AG04450 (cell line): ENCODE measurements at places on chromosomes 6 and 20. TPM values are rescaled to one million over a fixed set of nuclear protein-coding genes. Genes with fewer than 3 reads are reported as not detected.

GRCh38 chr20:58233393-58233792, 4.9 kb upstream of the ANKRD60 start:
- no peak for DNase-seq

DNA sequence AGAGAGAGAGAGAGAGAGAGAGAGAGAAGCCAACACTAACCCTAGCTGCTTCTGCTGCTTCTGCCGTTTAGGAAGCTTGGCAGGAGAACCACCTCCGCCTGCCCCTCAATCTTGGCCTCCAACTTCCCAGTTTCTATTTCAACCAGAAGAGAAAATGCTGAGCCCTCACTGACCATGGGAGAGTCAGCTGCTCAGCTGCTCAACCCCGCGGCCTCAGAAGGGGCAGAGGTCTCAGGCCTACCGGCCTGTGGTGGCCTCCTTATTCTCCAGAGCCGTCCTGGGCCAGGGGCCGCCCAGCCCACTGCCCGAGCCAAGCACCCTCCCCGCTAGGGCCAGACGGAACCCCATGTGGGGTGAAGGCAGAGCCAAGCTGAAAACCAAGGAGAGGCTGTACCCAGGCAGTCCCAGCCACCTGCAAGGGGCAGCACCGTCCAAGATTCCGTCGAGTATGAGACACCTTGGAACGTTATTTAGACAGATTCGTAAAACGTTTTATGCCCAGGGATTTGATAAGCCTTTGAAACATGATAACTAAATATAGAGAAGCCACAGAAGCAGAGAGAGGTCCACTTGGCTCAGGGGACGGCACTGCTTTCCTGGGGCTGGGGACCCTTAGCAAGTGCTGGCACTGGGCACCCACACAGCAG, 116.6 kb downstream of the DLL1 start:
- DNase-seq = no peak

- no peak for DNase-seq
Observed at GRCh38 chr20:13771853-13772453, 12.8 kb downstream of the ESF1 start.

- no peak for DNase-seq
Observed at GRCh38 chr6:114081730-114082129, 110.8 kb upstream of the HDAC2 start.

DNA sequence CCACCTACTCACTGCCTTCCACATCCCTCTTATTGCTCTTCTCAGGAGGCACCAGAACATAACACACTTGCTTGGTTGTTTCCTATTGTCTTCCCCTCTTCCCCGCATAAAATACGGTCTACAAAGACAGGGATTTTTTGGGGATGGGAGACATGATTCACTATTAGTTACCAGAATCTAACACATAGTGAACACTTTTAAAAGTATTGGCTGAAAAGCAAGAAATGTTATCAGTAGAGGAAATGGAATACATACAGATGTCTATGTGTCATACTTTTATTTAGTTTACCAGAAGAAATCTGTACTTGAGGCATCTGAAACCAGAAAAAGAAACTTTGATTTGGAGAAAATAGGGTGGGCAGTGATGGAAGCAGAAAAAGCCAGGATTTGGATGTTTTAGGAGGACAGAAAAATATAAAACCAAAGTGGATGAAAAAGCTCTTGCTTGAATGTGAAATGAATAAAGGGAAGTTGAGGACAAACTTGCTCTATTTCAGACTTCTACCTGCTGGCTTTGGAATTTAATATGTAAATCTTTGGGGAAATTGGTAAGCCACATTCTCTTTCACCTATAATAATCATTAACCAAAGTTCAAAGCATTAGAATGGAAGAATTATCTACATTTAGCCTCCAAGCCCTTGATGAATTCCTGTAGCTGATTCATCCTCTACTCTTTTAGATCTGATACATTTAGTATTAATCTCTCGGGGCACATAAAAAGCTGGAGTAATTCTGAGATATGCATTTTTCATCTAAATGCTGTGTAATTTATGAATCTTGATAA, 82.6 kb downstream of the DOK5 start:
- no peak for DNase-seq

HLA-DQB1 gene
- polyA plus RNA-seq = not detected in 2 replicates

SMLR1 gene
- not detected in 2 replicates for polyA plus RNA-seq

GRCh38 chr6:167290786-167291622, at the start of gene UNC93A:
TSS of gene UNC93A (plus strand) at chr6:167291315. CDS start at chr6:167291490, 175 bp downstream.
- DNase-seq = no peak

DNA sequence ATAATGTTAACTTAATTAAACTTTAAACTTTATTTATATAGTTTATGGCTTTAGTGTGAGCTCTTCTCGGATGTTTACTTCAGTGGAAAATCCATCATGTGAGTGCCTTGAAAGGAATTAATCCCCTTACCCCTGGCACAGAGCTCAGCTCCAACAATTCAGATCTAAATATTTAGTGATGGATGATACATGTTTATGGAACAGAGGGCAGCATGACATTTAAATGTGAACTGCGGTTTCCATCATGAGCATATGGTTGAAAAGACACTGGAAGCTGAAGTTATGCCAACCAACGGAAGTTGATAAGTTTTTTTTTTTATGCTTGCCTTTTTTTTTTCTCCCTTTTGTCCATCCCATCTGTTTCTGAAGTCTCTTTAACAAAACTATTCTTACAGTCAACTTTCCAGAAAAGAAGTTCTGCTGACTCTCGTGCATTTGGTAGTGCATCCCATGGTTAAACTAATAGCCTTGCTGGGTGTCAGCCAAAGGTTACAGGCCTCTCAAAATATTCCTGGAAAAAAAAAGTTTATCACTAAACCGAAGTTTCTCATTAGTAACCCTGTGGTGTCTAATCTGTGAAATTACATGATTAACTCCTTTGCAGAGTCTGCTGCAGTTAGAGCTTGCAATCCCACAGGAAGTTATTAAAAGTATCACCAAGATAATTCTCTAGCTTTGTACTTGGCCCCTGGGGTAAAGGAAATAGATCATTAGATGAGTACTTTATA, 243.9 kb upstream of the TCF21 start:
- DNase-seq = peak; percentile 78

SCRT2 gene
- not detected in 2 replicates for polyA plus RNA-seq

DNA sequence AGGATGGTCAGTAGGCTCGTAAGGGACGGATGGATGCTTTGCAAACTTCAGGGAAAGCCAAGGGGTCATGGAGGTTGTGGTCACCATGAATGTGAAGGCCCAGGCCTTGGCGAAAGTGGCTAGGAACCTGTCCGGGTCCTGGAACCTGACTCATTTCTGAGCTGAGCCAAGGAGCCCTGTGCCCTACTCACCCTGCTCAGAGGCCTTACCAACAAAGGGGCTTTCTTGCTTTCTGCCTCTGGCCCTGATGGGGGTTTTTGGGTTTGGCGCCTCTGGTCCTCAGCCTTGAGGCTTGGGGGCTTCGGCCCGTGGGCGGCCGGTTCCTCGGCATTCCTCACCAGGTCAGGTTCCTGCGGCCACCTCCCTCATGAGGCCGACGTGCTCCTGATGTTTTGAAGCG, 155.1 kb downstream of the DTNBP1 start:
- no peak for DNase-seq

SGK2 gene
- polyA plus RNA-seq = 0.12 and 0.16 TPM in 2 replicates

FOXF2 gene
- 17.3 TPM in 2 replicates for polyA plus RNA-seq

CDH26 gene
- polyA plus RNA-seq = 0.05 and 0.10 TPM in 2 replicates

DEFB115 gene
- not detected in 2 replicates for polyA plus RNA-seq

GRCh38 chr6:151340219-151340978, 51.0 kb downstream of the ZBTB2 start:
- DNase-seq = no peak

GRCh38 chr6:19721766-19722377, 115.3 kb upstream of the ID4 start:
- DNase-seq = no peak

CSNK2B gene
- 80.1 and 96.0 TPM in 2 replicates for polyA plus RNA-seq

RSPH9 gene
- polyA plus RNA-seq = 0.37 and 0.51 TPM in 2 replicates

- DNase-seq = no peak
Observed at GRCh38 chr20:1489764-1490436, 1.3 kb downstream of the SIRPB2 start.

PLEKHG1 gene
- 0.12 and 0.16 TPM in 2 replicates for polyA plus RNA-seq

DNA sequence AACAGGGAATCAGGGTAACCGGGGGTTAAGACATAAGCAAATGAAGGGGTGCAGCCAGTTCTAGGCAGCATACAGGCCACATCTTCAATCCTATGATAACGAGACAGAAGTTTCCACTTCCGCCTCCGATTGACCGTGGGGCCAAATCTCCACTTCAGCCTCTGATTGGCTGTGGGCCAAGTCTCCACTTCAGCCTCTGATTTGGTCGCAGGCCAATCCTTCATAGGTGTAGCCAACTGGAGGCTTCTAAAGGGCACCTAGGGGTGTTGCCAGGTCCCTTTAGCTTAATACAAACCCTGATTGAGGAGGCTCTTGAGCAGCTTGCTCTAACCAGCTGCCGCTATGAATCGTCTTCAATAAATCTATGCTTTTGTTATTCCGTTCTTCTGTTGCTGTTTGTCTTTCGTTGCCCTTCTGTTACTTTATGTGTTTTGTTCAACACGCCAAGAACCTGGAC, 2.1 kb upstream of the ERGIC3 start:
- no peak for DNase-seq

- no peak for DNase-seq
Observed at GRCh38 chr6:45808042-45808645, 207.5 kb downstream of the CLIC5 start.

PSORS1C2 gene
- not detected in 2 replicates for polyA plus RNA-seq

DNA sequence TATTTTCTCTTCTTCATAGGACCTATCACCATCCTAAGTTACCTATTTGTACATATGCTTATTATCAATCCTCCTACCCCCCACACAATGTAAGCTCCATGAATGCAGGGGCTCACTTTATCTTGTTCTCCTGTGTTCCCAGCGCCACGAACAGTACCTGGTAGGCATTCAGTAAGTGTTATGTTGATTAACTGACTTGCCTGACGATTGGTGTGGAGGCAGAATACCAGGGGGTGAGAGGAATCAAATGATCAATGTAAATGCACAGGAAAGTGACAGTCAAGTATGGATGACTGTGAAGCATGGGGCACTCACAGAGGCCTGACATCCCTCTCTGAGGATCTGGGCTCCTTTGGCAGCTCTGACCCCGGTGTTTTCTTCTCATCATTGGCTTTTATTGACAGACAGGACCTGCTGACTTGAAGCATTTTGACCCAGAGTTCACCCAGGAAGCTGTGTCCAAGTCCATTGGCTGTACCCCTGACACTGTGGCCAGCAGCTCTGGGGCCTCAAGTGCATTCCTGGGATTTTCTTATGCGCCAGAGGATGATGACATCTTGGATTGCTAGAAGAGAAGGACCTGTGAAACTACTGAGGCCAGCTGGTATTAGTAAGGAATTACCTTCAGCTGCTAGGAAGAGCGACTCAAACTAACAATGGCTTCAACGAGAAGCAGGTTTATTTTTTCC, 6.1 kb upstream of the IFT52 start:
- peak; percentile 26 for DNase-seq

DNA sequence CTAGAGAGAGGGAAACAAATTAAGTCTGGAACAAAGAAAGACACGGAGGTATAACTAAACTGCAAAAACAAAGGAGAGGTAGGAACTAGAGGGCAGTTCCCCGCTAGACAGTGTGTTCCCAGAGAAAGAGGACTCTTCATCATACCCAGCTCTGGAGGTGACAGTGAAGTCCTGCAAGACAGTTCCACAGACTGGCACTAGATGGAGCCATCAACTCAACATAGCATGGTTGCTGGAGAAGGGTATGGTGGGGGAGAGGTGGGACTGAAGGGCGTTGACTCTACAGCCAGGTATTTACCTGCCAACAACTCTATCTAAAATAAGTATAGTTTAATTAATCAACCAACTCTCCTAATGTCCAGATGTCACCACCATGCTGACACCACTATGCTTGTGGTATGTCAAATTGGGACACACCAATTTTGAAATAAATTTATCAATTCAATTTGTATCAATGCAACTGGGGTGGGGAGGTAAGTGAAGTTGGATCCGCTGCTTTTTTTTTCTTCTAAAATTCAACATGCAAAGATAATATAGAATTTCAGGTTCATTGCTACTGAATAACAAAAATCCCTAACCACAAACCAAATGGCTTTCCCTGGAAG, 9.7 kb downstream of the BACH2 start:
- no peak for DNase-seq

RIOK1 gene
- polyA plus RNA-seq = 12.4 and 12.7 TPM in 2 replicates

DYNLT2 gene
- 0.46 and 0.64 TPM in 2 replicates for polyA plus RNA-seq

DNA sequence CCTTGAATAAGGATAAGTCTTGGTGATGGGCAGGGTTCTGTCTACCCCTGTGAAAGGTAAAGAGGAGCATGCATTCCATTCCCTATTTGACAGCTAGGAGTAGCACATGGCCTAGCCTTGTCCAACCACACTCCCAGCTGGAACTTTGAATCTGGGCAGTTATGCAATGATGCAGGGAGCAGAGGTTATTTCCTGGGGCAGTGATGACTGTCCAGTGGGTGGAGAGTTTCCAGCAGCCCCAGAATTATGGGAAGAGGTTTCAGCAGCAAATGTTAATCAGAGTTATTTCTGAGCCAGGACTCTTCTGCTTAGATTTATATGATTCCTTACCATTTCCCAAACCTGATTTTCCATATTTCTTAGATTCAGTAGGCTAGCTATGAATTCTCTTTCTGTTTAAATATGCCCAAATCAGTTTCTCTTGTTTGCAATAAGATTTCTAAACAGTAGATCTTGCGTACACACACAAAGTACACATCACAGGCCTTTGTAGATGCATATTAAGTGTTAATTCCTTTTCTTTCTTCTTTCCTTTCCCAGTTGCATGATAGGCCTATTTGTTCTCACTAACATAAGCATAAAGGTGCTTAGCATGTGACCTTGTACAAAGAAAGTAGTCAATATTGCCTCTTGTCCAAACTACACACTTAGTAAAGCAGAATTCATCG, 17.3 kb upstream of the TXLNB start:
- no peak for DNase-seq

- no peak for DNase-seq
Observed at GRCh38 chr6:73372516-73372915, 2.8 kb upstream of the OOEP start.

DNA sequence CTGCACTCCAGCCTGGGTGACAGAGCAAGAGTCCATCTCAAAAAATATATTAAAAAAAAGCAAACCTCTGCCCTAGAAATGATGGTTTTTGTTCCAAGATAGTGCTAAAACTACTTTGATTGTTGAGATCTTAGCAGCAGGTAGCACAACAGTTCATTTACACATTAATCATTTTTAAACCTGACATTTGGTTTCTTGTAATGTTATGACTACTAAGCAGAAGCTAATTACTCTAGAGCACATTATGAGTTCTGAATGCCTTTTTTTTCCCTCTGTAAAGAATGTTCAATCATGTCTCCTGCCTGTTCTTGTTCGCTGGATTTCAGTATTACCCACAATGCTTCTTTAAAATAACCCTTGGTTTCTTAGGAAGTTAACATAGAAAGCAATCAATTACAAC, 24.7 kb upstream of the PHF3 start:
- no peak for DNase-seq

- peak; percentile 79 for DNase-seq
Observed at GRCh38 chr20:34643928-34644327, 33.0 kb downstream of the PIGU start.
